ENCODE measurements at places on chromosomes 3 and 15.

DNA sequence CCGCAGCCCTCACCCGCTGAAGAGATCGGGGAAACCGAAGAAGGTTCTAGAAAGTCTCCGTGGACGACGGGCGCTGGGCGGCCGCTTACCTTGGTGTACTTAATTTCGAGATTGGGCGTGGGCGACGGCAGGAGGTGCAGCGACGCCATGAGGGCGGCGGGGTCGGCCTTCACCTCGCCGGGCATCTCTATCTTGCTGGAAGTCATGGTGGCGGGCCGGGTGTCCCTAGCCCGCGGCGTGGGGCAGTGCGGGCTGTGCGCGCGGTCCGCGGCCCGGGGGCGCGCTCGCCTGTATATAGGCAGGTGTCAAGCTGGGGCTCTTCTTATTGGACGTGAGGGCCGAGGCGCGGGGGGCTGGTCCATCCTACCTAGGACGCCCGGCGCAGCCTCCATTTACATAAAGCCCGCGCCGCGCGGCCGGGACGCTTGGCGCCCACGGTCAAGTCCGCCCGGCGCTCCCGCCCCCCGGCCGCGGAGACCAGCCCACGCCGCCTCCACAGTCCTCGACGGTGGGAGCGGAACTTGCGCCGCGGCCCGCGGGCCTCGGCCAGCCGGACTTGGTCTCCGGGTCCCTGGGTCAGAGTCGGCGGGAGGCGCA lies at the start of gene ALDH1A2:
Gene ALDH1A2 (minus strand): TSS at position 267 of the 597 bp plus-strand sequence. CDS start 61 bp downstream, at position 206.
- peak; percentile 25 for DNase-seq

DNA sequence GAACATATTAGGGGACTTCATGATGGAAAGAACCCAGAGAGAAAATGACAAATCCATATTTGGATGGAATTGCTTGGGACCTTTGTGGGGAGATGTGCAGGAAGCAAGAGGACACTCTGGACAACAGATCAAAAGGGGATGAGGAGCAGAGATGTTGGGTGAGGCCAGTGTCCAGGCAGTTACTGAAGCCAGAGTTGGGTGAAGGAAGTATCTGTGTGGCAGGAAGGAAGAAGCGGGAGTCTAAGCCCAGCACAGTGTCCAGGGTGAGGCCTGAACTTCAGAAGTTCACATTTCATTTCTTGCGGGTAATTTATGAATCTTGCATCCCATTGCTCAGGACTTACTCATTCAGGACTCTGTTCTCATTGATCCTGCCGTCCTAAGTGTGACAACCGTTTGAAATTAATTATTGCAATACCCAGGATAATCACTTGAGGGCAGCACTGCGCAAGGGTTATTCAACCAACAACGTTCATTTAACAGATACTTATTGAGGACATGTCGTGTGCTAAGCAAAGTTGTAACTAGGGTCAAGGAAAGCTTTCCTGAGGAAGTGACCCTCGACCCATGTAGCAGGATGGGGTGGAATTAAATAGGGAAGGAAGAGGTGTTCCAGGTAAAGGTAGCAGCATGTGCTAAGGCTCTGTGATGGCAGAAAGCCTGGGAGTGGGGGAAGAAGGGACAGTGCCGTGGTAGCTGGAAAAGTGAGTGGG lies 61.3 kb upstream of the CMTM8 start:
- peak; percentile 61 for DNase-seq

GRCh38 chr3:81874738-81875137 lies 113.3 kb upstream of the GBE1 start:
- no peak for DNase-seq

GRCh38 chr3:100117093-100117492 lies 2.8 kb upstream of the FILIP1L start:
- no peak for DNase-seq

DNA sequence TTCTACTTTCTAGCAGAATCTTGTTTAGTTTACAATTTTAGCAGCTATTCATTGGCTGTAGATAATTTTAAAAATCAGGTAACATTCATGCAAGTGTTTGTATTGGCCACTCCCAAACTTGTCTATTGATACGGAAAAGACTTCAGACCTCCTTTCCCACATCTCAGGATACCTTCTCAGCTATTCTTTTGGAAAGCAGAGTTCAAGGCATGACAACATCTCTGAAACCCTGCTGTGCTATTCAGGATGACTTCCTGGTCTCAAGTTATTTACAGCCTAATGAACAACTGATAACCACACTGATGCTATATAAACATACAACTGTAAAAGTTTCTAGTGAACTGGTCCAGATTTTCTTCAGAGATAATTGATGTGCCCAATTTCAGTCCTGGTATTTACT lies 55.8 kb downstream of the DZIP3 start:
- DNase-seq = no peak

DNA sequence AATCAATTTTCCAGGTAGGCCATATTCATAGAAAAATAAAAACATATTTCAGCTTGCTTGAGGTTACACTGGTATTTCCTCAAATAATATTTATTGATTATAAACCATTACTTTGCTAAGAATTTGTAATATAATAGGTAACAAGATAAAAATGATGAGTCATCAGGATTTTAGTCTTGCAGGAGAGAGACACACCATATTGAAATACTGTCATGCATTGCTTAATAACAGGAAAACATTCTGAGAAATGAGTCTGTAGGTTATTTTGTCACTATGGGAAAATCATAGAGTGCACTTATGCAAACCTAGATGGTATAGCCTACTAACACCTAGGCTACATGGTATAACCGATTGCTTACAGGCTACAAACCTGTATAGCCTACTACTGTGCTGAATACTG lies 990.5 kb downstream of the OTOL1 start:
- no peak for DNase-seq

GRCh38 chr3:20668411-20668810 lies 482.4 kb upstream of the SGO1 start:
- no peak for DNase-seq

- no peak for DNase-seq
Observed at GRCh38 chr3:193645806-193646205, 52.8 kb downstream of the OPA1 start.

DNA sequence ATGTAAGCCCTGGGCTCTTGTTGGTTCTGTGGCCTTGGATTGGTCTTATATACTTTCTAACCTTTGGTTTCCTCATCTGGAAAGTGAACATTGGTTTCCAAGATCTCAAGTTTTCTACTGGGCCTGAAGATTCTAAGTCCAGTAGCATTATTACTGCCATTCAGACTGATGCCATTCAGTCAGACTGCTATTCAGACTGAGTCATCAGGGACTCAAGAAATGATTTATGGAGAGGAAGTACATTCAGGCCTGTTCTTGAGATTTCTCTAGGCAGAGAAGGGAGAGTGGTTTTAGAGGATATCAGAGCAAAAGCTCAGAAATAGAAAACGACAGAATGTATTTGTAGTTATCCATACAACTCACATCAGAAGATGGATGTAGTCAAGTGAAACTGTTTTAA lies 557.2 kb downstream of the NR2F2 start:
- no peak for DNase-seq

DNA sequence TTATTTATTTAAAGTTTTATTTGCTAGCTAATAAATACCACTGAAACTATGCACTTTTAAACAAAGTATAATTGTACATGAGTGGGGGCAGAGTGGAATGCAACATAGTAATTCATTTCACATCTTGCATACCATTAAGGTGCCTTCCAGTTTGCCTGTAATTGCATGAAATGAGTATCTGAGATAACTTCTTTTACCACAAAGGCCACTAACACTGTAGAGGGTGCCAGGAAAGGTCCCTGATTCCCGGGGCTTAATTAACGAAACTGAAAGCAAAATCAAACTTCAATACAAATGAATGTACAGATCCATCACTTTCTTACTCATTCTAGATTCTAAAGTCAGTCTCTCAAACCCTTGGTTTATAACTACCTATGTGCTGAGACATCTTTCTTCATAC lies 2.1 kb downstream of the CD47 start:
- peak; percentile 60 for DNase-seq

DNA sequence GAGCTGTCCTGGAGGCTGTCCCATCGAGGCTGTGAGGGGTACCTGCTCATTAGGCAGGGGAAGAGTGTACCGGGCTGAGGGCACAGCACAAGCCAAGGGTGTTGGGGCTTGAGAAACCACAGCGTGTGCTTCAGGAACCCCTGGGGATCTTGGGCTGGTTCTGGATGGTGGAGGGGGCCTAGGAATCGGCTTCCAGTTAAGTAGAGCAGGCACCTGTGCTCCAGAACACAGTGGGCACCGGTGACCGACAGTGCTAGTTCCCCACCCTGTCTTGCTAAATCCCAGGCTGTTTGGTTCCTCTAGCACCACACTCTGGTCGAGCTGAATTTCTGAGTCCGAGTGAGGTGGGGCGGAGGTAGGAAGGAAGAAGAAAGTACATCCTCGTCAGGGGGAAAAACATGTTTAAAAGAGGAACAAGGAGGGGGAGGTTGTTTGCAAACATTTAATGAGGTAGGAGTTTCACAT lies 29.1 kb downstream of the SLC6A6 start:
- peak; percentile 31 for DNase-seq

DNA sequence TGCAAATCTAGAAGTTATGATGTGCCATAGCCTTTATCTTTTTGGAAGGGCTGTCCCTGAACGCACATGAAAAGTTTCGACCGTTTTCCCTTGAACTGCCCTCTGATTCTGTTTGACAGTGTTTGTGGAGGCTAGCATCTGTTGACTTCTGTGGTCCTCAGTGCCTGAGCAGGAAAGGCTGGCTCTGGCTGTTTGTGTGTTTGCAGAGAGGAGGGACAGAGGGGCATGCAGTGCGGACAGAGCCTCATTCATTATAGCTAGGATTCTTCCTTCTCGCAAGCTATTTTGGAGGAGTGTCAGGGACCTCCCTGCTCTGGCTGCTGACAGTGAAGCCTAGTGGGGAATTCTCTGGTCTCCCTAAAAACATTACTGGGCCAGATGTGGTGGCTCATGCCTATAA lies 64.5 kb downstream of the CDAN1 start:
- DNase-seq = no peak

DNA sequence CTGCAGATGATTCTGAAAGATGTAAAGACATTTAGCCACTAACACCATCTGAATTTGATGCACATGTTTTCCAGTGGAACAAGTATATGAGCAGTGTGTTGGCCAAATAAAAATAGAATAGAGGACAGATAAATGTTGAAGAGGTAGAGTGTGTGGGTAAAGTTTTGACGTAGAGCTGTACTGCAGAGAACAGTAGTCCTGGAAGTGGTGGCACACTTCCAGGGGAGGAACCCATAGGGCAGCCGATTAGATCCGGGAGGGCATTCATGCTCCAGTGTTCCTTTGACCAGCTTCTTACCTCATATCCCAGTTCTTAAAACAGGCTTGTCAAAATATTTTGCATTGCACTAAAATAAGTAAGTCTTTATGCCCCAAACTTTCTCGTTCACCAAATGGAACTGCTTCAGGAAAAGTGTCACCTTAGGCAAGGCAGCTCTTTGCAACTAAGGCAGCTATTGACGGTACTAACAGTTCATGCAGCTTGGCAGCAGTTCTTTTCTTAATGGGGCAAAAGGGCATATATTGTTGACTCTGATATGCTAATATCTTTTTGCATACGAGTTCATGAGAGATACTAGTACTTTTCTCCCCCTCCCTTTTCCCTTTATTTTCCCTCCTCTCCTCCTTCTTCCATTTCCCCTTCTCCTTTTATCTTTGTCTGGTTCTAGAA lies 429.3 kb upstream of the AZI2 start:
- no peak for DNase-seq

- no peak for DNase-seq
Observed at GRCh38 chr15:62348118-62348517, 183.0 kb upstream of the C2CD4B start.

GRCh38 chr3:32872487-32873382 lies 54.9 kb downstream of the TRIM71 start:
- no peak for DNase-seq

GRCh38 chr3:66997560-66998112 lies 471 bp upstream of the KBTBD8 start:
- peak; percentile 17 for DNase-seq

GRCh38 chr15:88322461-88322860 lies 65.9 kb upstream of the NTRK3 start:
- DNase-seq = no peak

- no peak for DNase-seq
Observed at GRCh38 chr3:172647080-172647479, 63.8 kb downstream of the NCEH1 start.

DNA sequence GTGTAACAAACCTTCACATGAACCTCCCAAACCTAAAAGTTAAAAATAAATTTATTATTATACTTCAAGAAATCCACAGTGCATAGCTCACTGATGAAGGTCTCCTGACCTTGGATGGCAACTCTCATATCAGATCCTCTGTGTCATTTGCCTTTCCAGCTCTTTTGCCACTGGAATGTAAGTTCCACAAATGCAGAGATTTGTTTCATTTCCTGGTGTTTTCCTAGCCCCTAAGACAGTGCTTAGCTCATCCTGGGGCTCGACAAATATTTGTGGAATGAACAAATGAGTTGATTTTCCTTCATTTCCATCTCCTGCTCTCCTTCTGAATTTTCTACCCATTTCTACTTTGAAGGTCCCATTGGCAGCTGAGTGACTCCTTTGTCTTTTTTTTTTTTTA lies 56.0 kb downstream of the FRMD4B start:
- no peak for DNase-seq

- DNase-seq = no peak
Observed at GRCh38 chr3:82875401-82875800, 1114.0 kb upstream of the GBE1 start.

DNA sequence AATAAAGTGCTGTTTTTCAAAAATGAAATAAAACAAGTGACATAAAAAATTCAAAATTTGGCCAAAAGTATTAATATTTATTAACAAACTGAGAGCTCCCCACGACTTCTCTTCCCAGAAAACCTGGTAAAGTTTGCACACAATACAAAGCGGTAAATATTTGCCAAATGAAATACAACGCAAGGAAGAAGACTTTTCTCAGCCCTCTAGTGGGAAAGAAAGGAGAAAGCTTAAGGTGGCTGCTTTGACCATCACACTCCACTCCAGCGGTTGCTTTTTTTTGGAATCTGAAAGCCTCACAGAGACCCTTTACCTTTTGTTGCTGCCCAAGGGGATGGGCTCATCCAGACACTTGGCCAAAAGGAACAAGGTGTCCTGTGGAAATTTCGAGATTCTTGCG lies 1.1 kb upstream of the GK5 start:
- no peak for DNase-seq

- DNase-seq = no peak
Observed at GRCh38 chr3:65080432-65080831, 392.6 kb upstream of the ADAMTS9 start.

DNA sequence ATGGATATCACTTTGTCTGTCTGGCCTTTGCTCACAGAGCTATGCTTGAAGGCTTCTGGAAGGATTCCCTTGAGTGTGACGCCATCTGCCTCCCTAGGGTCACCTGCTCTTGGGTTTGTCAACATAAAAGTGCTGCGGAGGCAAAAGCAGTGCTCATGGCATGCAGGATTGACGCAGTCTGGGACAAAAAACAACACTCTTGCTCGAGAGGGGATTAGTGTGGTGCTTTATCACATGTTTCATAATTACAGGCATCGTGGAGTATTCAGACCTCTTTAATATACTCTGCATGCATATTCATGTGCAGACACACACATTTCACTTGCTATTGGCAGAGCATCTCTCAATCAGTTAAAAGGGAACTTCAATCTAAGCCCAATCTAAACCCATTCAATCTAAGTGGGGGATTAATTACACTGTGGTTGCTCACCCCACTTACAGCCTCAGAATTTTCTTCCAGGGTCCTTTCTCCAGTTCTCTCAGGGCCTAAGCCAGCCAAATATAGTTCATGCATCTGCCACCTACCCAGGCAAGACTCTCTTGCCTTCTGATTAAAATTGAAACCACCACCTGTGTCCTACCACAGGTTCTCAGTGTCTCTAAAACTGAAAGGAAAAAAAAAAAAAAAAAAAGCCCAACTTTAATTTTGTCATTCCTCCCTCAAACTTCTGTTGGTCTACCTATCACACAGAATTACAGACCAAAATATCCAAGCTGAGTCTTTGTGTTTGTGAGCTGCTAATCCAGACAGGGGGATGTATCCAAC lies 75.6 kb downstream of the BFSP2 start:
- peak; percentile 30 for DNase-seq

GRCh38 chr3:123559040-123559861 lies 25.6 kb downstream of the HACD2 start:
- no peak for DNase-seq
